ENCODE measurements at places on chromosomes 12 and 14. TPM values are rescaled to one million over a fixed set of nuclear protein-coding genes. Genes with fewer than 3 reads are reported as not detected.

The ALX1 gene
- total RNA-seq = not detected

The MMP19 gene
- 1.6 TPM for total RNA-seq

The FAM186B gene
- total RNA-seq = 0.48 TPM

The TAS2R14 gene
- 1.3 TPM for total RNA-seq

The TAS2R19 gene
- total RNA-seq = 1.5 TPM

The ACSM4 gene
- total RNA-seq = not detected

The ARHGEF40 gene
- 26.3 TPM for total RNA-seq

The VSX2 gene
- total RNA-seq = not detected

The CRIP2 gene
- total RNA-seq = 918 TPM

The NXPH4 gene
- total RNA-seq = 20.0 TPM

The CPNE8 gene
- 6.1 TPM for total RNA-seq

The BHLHE41 gene
- 33.3 TPM for total RNA-seq

The CCDC196 gene
- total RNA-seq = not detected

The DUSP6 gene
- total RNA-seq = 28.9 TPM

The COX8C gene
- 0.67 TPM for total RNA-seq

The WNT1 gene
- not detected for total RNA-seq

The DCD gene
- not detected for total RNA-seq

The JPH4 gene
- total RNA-seq = 0.19 TPM

The GDF11 gene
- 18.0 TPM for total RNA-seq

The LRIG3 gene
- total RNA-seq = 6.1 TPM

The TAS2R8 gene
- total RNA-seq = not detected

The TMED8 gene
- total RNA-seq = 5.6 TPM

The CLEC4D gene
- total RNA-seq = 0.43 TPM

The MDP1 gene
- 16.7 TPM for total RNA-seq

The KRT80 gene
- 1.2 TPM for total RNA-seq

The APOLD1 gene
- total RNA-seq = 13.0 TPM

The PTCSC3 gene
- total RNA-seq = not detected

The FGF23 gene
- total RNA-seq = 0.46 TPM

The SLC4A8 gene
- total RNA-seq = 0.86 TPM

The RPS26 gene
- 39.5 TPM for total RNA-seq

The CMA1 gene
- total RNA-seq = 0.46 TPM

The CCDC177 gene
- total RNA-seq = not detected

The AMIGO2 gene
- 1.3 TPM for total RNA-seq

The NT5DC3 gene
- 4.7 TPM for total RNA-seq

The GALNT6 gene
- total RNA-seq = 0.65 TPM

The CIT gene
- 0.86 TPM for total RNA-seq

The MORN3 gene
- 0.08 TPM for total RNA-seq

The RIPK3 gene
- 3.5 TPM for total RNA-seq

The OLR1 gene
- total RNA-seq = 0.43 TPM

The KLHDC1 gene
- 6.6 TPM for total RNA-seq

The MYBPC1 gene
- 3.1 TPM for total RNA-seq

The SRRM4 gene
- total RNA-seq = 0.59 TPM

The EGLN3 gene
- 326 TPM for total RNA-seq

The SLC35F4 gene
- total RNA-seq = not detected

The CSRP2 gene
- 15.7 TPM for total RNA-seq

The IL26 gene
- not detected for total RNA-seq

The MANSC1 gene
- total RNA-seq = 9.2 TPM

The MSI1 gene
- total RNA-seq = 9.7 TPM

The DIO2 gene
- total RNA-seq = 32.0 TPM

The MYRFL gene
- 0.32 TPM for total RNA-seq

The NGB gene
- not detected for total RNA-seq

The LRRK2 gene
- 7.1 TPM for total RNA-seq

The GRIN2B gene
- total RNA-seq = 0.16 TPM

The STAC3 gene
- 0.94 TPM for total RNA-seq

The CLEC4A gene
- total RNA-seq = 0.35 TPM

The GPX2 gene
- total RNA-seq = not detected

Measured in cardiac septum (tissue), 1 donor.